Cortex of kidney (tissue), 1 donor: ENCODE measurements at places on chromosomes 16 and 17.

DNA sequence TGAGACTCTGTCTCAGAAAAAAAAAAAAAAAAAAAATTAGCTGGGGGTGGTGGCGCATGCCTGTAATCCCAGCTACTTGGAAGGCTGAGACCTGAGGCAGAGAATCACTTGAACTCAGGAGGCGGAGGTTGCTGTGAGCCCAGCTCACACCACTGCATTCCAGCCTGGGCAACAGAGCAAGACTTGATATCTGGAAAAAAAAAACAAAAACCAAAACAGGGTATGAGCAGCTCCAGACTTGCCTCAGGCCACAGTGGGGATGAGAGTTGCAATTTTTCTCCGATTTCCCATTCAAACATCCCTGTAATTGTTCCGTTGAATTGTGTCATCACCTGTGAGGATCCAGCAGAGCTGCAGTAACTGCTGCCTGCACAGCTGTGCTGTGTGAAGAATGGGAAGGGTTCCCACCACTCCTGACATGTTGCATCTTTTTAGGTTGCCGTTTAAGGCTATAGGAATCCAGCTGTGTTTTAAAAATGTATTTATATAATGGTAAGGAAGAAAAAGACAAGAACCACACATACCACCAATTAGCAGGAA is 150.0 kb downstream of the VPS53 start:
- no peak for DNase-seq

GRCh38 chr17:50218071-50218759 is 16.8 kb upstream of the COL1A1 start:
- DNase-seq, result no peak

DNA sequence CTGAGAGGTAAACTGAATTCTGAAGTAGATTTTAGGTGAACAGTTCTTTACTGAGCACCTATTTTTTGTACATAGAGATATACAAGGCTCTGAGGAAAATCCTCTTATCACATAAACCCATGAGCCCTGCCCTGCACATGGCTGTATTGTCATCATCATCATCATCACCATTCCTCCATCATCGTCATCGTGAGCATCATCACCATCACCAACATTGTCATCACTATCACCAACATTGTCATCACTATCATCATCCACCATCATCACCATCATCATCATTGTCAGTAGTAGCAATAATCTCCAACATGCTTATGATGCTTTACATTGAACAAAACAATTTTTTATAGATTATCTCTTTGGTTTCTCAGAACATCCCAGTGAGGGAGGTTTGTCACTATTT is 20.7 kb downstream of the ASIC2 start:
- DNase-seq, result no peak

- DNase-seq, result no peak
Observed at GRCh38 chr16:56749672-56750491, 20.0 kb downstream of the NUP93 start.

DNA sequence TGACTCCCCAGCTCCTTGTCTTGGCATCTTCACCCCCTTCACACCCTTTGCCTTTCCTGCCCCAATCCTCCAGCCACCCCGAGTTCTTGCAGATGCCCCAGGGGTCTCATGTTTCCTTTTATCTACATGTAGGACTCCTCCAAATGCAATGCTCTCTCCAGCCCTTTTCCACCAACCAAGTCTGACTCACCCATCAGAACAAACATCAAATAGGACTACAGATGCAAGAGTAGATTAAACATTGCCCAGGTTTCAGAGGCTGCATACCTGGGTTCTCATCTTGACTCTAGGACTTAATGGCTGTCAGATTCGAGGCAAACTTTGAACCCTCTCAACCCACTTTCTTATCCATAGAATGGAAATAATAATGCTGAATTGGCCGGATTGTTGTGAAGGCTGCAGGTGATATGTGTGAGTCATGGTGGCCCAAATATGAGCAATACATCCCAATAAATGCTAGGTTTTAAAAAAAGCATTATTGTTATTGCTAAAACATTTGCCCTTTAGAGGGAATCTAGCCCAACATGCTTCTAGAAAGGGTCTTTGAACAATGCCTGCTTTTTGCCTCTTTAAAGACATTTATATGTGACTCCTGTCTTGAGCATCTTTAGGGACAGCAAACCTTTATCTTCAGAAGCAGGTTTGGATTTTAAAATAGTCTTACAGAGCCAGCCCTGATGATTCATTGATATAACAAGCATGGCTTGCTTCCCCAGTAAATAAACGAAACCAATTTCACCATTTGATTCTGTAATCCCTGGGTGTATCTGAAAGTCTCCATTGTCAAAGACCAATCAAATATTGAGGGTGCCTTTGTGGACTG is 310.1 kb downstream of the FOXL1 start:
- no peak for DNase-seq

GRCh38 chr16:9099131-9099625 is 7.7 kb downstream of the HAPSTR1 start:
- no peak for DNase-seq

DNA sequence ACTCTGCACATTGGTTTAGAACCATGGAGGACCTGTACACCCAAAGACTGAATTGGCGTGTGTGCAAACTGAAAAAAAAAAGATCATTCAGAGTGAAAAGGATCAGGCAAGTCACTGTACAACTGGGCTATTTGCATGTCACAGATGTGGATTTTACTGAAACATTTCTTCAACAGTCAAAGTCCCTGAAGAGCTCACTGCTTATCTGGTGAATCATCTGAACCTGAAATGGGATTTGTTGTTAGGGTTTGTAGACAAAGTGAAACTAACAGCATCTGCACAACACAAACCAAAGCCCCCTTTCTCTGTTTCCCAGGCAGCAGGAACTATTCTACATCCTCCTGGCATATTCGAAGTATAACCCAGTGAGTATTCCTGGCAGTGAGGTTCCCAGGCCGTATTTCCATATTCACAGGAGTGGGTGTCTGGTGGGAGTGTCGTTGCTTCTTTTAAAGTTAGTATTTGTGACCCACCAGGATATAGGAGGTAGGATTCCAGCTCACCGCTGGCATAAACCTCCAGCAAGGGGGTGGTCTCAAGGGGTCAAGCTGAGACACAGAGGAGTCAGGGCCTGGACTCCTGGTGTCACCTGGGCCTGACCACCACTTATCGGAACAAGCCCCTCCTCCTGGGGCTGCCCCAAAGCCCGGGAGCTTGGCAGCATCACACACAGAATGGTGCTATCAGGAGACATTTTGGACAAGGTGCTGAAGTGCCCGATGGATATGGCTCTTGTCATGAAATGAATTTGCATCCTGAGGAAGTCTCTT is 80.9 kb downstream of the GOSR1 start:
- DNase-seq, result no peak

DNA sequence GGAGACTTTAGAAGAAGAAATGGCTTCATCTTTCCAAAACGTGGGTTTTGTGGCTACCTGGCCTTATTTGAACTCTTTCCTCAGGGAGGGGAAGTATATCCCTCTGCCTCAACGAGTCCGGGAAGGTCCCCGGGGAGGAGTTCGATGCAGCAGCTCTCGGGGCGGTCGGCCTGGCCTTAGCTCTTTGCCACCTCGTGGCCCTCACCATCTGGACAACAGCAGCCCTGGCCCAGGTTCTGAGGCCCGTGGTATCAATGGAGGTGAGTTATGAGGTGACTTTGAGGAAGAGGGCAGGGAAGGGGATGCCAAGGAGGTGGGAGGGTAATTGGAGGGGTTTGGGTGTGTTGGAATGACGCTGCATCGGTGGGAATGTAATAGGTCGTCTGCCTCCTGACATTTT is 7.7 kb downstream of the ATXN2L start:
- DNase-seq, result no peak

- no peak for DNase-seq
Observed at GRCh38 chr17:43578404-43578698, 32.2 kb upstream of the ETV4 start.

- DNase-seq, result no peak
Observed at GRCh38 chr17:40457964-40458791, 14.9 kb downstream of the IGFBP4 start.

GRCh38 chr17:19348081-19348650 is 14.4 kb downstream of the B9D1 start:
- DNase-seq, result no peak
